Right ventricle myocardium inferior (tissue), 1 donor: ENCODE measurements at places on chromosomes 2 and 18.
A peak's percentile ranks its signal among the peaks of the same experiment; 100 is the strongest.

- DNase-seq: no peak
Observed at GRCh38 chr18:50399582-50399981, 24.7 kb downstream of the SKA1 start.

- DNase-seq: peak; percentile 80
Observed at GRCh38 chr2:237686659-237687136, 59.3 kb downstream of the LRRFIP1 start.

DNA sequence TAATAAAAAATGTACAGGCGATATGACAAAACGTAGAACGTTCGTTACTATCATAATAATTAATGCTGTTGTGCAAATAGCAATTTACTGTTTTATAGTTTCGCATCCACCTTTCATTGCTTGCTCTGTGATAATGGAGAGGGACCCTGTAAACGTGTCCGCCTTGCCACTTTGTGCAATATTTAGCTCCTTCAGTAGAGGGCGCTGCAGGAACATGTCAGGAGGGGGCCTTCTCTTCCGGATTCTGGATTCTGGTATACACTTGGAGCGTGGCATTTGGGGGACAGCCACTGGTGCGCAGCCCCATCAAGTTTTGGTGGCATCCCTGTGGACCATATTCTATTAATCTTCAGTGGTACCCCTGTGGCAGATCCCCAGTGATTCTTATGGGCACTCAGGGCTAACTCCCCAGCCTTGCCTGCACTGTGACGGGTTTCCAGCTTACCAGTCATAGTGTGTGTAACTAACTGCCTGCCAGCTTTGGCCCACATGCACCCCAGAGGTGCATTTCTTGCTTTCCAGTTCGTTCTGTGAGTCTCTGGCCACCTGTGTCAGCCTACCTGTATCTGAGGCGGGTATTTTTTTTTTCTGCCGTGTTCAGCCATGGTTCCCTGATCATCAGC lies 140.3 kb downstream of the CYRIA start:
- no peak for DNase-seq

DNA sequence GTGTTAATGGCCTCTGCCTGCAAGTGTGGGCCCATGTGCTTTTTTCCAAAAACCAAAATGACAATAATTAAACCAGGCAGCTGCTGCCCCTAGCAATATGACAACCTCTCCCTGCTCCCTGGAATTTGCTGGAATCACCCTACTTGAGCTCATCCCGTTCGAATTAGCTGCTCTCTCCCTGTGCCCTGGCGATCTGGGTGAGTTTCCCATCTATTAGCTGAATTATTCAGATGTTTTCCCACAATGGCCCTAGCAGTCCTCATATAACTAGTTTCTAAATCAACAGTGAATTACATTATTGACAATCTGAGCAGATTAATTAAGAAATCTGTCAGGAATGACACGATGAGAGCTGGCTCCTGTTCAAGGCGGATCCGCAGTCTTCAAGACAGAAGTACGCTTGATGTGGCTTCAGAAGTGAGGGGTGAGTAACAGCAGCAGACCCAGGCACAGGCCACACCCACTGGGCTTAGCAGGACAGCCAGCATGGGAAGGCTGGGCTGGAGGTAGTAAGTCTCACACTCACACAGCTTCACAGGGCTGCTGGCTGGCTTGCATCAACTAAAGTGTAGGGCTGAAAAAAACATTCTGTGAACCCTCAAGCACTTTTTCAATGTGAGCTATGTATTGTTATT lies 366.2 kb upstream of the ID2 start:
- peak; percentile 76 for DNase-seq

GRCh38 chr2:56099963-56100362 lies 83.8 kb upstream of the CCDC85A start:
- DNase-seq: no peak

- no peak for DNase-seq
Observed at GRCh38 chr18:62979176-62979575, 263.8 kb downstream of the PHLPP1 start.

DNA sequence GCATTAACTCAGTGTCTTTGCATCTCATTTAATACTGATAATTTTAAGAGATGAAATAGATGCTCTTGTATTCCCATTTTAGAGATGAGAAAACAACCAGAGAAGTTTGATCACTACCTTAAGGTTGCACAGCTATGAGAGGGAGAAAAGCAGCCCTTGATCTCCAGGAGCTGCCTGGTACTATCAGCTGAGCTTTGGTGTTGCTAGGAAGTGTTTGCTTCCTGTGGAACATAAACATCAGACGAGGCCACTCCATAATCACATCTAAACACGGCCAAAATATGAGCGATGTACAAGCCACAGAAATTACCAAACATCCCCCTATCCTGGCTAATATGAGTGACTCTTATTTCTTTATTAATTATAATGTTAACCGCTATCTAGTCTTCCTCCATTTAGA lies 620 bp upstream of the WDFY1 start:
- no peak for DNase-seq

- no peak for DNase-seq
Observed at GRCh38 chr18:76647322-76647721, 152.3 kb upstream of the ZNF516 start.

GRCh38 chr18:49728542-49728941 lies 84.8 kb downstream of the ACAA2 start:
- no peak for DNase-seq
